ENCODE measurements at places on chromosomes 11 and 22.

DNA sequence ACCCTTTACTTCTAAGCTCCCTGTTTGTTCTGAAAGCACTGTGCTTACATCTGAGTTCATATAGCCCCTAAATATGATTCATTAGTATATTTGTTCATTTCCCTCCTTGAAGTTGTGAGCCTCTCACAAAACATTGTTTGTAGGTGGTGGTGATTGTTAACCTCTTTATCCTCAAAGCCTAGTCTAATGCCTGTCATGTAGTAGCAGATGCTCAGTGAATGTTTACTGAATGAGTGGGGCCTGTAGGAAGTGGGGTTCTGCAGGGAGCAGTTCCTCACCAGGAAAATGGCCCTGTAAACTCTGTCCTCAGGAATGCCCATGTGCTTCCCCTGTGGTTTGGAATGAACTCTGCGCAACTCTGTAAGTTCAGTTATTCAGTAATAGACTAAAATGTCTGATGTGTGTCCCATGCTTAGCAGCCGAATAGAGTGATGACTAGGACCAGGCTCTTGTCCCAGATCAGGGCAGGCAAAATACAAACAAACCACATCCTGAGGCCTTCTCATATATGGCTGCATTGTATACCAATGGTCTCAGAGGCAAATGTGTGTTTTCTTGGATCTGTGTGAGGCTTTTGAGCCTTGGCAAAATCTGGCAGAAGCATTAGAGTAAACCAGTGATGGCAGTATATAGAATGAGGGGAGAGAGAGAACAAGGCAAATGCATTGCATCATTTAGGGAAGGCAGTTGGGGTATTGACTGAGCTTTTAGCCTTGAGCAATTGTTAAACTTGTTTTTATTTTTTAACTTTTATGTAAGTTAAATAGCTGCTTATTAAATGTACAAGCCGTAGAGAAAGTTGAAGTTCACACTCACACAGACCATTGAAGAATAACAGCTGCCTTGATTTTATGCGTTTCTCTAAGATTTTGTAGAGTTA is 91.4 kb upstream of the BIRC3 start:
- no peak for DNase-seq

DNA sequence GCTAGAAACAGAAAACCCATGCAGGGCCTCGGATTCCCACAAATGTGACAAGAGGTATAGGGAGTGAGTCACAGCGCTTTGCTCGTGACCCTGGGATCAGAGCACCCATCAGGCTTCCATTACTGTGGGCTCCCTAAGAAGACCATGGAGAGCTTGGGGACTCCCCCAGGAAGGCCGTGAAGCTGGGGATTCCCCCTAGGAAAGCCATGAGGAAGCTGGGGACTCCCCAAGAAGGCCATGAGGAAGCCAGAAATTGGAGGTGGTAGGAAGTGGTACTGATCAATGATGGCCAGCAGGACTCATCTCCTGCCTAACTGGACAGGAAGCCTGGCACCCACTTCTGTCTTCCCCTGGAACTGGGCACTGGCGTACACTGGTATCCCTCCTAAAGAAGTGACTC is 10.1 kb upstream of the DCPS start:
- no peak for DNase-seq

DNA sequence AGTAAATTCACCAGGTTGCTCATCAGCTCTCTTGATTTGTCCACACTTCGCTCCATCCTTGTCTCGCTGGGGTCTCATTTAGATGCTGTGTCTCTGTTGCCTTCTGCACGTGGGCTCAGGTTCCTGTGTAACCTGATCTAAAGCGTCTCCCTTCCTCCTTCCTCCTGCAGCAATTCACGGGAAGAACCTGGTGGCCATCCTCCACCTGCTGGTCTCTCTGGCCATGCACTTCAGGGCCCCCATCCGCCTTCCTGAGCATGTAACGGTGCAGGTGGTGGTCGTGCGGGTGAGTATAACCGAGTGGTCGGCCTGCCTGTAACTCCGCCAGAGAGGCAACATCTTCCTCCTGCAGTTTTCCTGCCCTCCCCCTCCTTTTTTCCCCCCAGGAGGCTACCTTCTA is 48.0 kb upstream of the PARVG start:
- DNase-seq: no peak

DNA sequence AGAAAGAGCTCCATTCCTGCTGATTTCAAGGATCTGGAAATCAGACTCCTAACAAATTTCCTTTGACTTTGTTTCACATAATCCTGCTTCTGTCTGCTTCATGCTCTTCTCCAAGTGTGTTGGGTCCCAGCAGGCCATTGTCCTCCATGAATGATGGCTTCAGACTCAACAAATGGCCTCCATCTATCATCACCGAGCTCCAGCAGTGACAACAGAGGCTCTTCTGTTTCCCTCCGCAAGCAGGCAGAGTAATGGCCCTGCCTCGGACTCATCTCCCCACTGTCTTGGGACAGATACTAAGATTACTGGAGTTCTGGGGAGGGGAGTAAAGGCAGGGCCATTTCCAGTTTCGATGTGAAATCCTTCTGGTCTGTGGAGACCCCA is 127.3 kb downstream of the TENM4 start:
- no peak for DNase-seq

DNA sequence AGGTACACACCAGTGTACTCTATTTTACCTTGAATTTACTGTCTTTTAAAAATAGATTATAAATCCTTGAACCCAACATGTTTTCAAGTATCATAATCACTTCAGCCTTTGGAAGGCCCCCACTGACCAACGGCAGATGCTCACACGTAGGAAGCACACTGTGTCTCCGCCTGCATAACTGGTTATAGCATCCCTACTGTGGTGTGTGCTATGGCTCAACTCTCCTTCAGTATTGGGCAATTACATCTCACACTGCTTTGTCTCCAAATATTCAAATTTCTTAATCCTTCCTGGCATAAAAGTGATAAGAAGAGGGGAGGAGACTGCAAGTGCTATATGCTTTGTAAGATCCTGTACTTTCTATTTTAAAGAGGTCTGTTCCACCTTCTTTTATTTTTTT is 165.7 kb downstream of the CADM1 start:
- no peak for DNase-seq

- DNase-seq: no peak
These were observed 13.7 kb downstream of the ROBO3 start for GRCh38 chr11:124878759-124879492.

- DNase-seq: peak; percentile 75
These were observed 8.5 kb upstream of the CCDC89 start for GRCh38 chr11:85694385-85694980.

GRCh38 chr11:57116654-57117053 is 65.1 kb upstream of the LRRC55 start:
- DNase-seq: peak; percentile 71

DNA sequence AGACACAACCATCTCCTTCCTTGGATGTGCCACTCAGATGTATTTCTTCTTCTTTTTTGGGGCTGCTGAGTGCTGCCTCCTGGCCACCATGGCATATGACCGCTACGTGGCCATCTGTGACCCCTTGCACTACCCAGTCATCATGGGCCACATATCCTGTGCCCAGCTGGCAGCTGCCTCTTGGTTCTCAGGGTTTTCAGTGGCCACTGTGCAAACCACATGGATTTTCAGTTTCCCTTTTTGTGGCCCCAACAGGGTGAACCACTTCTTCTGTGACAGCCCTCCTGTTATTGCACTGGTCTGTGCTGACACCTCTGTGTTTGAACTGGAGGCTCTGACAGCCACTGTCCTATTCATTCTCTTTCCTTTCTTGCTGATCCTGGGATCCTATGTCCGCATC is 489 bp downstream of the OR10A4 start:
- no peak for DNase-seq

GRCh38 chr22:18077087-18077638 is 627 bp upstream of the PEX26 start:
- no peak for DNase-seq

DNA sequence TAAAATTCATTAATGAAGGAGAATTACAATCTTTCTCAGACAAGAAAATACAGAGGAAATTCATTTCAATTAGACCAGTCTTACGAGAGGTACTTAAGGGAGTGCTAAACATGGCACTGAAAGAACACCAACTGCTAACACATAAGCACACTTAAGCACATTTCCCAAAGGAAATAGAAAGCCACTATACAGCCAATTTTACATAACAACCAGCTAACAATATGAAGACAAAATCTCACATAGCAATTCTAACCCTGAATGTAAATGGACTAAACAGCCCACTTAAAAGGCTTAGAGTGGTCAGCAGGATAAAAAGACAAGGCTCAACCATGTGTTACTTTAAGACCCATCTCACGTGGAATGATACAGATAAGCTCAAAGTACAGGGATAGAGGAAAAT is 339.5 kb upstream of the LUZP2 start:
- no peak for DNase-seq

GRCh38 chr22:44714703-44715350 is 12.8 kb downstream of the PRR5 start:
- DNase-seq: no peak

DNA sequence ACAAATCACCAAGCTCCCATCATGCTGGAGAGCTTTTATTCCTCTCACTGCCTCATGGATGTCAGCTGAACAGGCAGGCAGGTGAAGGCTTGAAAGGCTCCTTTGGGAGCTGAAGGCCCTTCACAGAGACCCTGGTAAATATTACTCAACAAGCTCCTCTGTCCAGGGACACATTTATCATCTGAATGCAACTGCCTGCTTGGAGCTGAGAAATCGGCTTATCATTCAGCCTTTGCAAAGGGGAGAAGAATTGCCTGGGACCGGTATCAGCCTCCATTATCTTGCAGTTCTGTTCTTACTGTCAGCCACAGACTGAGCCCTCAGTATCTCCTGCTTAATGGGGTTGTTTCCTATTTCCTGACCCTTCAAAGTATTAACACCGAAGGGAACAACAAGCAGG is 113.8 kb upstream of the PITPNB start:
- peak; percentile 67 for DNase-seq

DNA sequence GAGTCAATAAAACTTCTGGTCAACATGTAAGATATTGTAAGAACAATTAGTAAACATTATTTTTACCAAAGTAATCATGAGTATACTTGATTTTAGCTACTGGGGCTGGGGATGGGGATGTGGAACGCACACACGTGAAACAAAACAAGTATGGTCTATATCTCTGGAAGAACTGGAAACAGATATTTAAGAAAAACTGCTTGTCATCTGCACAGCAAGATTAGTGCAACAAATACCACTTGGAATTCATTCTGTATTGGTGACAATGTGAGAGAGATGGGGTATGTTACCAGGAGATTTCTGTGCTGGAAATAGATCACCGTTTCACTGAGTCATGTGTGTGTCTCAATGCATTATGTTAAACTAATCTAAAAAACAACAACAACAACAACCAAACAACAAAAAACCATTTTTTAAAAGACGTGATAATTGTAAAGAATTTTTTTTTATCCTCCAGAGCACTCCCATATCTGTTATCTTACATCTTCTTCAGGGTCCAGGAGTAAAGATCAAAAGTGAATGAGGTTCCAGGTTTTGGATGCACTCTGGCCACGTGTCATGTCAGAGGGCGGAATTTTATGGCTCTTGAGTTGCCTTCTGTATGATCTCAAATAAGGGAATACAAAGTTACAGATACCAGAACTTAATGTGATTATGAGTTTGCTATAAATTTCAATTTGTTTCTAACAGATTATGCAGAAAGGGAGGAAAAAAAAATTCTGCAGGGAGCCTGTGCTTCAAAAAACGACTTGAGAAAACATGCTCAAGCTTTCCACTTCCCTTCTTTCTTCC is 153.0 kb downstream of the BBOX1 start:
- no peak for DNase-seq

DNA sequence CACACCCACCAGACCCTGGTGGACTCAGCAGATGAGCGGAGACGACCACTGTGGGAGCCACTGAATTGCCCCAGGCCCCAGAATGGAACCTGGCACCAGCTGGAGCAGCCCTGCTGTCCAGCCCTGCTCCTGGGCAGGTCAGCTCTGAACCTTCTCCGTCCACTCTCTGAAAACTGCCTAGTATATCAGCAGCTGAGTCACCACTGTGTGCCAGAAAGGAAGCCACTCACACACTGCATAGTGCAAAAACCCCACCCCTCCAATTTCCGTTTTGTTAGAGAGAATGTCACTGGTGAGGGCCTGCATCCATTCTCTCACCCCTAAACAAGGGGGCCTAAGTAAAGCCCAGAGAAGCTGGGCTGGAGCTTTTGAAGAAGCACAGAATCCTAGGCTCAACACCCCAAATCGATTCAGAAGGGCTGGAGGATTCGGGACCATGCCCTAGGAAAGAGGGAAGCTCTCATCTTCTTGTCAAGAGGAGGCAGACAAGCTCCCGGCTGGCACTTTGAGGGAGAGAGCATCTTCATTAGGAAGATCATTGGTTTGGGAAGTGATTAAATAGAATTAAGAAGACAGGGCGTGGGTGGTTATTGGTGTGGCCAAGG is 44.5 kb downstream of the GALNT18 start:
- DNase-seq: peak; percentile 9

- peak; percentile 96 for DNase-seq
These were observed at the start of gene RNF141 for GRCh38 chr11:10540915-10541560. Gene RNF141, minus strand, starts transcription at chr11:10541187. Its CDS starts 7,029 bp downstream, at chr11:10534158.

- no peak for DNase-seq
These were observed 1.2 kb downstream of the NOX4 start for GRCh38 chr11:89489930-89490329.

DNA sequence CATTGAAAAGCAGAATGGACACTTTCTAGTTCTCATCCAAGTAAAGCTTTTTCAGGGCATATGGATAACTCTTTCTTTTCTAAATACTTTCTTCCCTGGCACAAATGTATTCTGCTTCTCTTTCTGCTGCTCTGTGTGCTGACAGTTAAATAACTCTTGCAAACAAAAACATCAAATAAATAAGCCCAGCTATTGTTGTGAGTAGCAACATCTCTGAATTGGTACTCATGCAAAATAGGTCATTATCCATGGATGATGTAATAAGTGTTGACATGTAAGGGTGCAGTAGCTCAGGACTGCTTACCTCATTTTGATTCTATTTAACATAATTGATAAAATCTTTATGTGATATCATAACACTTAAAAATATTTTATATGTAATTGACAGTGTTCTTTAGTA is 164.3 kb downstream of the MSANTD4 start:
- DNase-seq: no peak

DNA sequence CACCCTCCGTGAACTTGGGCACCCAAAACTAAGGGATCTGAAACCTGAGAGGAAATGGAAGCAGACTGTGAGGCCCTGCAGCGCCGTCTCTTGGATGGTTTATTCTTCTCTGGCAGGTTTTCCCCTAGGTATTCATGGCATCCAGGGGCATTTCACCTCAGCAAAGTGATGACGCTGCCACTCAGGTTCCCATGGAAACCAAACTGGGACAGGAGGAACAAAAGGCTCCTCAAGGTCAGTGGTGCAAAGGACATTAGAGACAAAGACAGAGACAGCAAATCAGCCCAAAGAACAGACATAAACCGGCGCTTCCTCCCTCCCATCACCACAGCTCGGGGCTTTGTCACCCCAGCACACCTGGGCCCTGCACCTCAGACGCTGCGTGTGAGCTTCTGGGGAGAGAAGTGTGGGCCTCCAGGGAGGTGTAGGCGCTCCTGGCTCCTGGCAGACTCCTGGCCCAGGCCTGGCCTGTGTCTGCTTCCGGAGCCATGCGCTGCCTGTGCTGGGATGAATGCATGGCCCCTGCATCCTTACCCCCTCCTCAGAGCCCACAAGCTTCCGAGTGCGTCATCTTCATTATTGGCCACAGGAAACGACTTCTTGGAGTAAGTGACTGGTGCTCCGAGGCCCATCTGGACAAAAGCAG is 5.9 kb downstream of the TP53AIP1 start:
- DNase-seq: no peak

GRCh38 chr11:118000850-118001228 is 14.6 kb downstream of the IL10RA start:
- DNase-seq: no peak

GRCh38 chr11:95325777-95326258 is 94.8 kb upstream of the SESN3 start:
- DNase-seq: no peak

- no peak for DNase-seq
These were observed 644.2 kb downstream of the ETS1 start for GRCh38 chr11:127943152-127943551.

- no peak for DNase-seq
These were observed 66.3 kb downstream of the ETS1 start for GRCh38 chr11:128520888-128521681.

Measured in hematopoietic multipotent progenitor cell treated with erythropoietin and hydrocortisone succinate and interleukin-3 and kit ligand, for 6 days (in vitro differentiated cells).